Lung microvascular endothelial cell (primary cell): ENCODE measurements at places on chromosomes 6 and 20. TPM values are rescaled to one million over a fixed set of nuclear protein-coding genes. Genes with fewer than 3 reads are reported as not detected.

Gene OOEP
- total RNA-seq, result under 0.01 TPM in 1 of 2 replicates, not detected in the other

Gene COL9A3
- 0.44 and 0.99 TPM in 2 replicates for total RNA-seq

Gene C6orf15
- not detected in 2 replicates for total RNA-seq

Gene PFDN4
- 57.5 and 80.9 TPM in 2 replicates for total RNA-seq

Gene PDE7B
- 6.8 and 19.4 TPM in 2 replicates for total RNA-seq

Gene TFAP2C
- not detected in 2 replicates for total RNA-seq

Gene POLR3F
- total RNA-seq, result 13.3 and 13.5 TPM in 2 replicates

Gene THBS2
- 2.0 and 2.4 TPM in 2 replicates for total RNA-seq
